ENCODE measurements at places on chromosomes 6 and 20.

- no peak for DNase-seq
Observed at GRCh38 chr6:157806131-157806855, 16.8 kb upstream of the SNX9 start.

- DNase-seq, result no peak
Observed at GRCh38 chr6:91565207-91565606, 978.3 kb upstream of the MAP3K7 start.

- DNase-seq, result no peak
Observed at GRCh38 chr6:36725581-36725980, 28.0 kb downstream of the RAB44 start.

GRCh38 chr6:29947077-29947980 is 5.0 kb downstream of the HLA-A start:
- no peak for DNase-seq

DNA sequence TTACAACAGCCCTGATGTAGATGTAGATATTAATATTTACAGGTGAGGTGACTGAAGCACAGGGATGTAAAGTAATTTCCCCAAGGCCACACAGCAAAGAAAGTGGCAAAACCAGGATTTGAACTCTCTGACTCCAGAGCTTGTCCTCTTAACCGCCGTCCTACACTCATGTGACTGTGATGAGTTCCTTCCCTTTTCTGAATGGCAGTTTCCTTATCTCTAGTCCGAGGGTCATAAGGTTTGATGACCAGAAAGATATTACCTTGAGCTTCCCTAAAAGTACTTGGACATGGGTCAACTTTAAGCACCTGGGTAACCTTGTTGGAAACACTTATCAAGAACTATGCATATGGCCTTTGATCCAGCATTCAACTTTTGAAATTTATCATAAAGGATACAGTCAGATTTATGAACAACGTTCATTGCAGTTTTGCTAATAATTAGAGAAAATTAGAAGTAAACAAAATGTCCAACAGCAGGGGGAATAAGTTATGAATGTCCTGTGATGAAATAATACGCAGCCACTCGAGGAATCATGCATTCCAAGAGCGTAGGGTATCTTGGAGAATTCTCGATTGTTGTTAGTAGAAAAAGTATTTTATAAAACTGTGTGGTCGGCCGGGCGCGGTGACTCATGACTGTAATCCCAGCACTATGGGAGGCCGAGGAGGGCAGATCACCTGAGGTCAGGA is 2.3 kb upstream of the TLDC2 start:
- no peak for DNase-seq

DNA sequence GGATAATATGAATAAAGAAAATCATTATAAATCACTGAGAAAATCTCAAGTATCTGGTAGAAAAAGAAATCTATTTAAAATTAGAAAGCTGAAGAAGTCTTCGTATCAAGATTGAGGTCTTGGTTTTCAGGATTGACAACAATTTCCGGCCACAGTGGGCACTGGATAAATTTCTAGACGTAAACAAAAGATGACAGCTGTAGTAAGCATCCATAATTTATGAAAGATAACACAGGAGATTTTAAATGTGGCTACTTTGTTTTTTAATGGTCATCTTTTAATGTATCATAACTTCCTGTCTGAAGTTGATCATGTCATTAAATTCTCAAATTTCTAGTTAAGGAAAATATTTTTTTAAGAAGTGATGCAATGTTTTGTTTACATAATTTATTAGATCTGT is 444.2 kb downstream of the HTR1B start:
- no peak for DNase-seq

GRCh38 chr6:16907991-16908390 is 146.7 kb upstream of the ATXN1 start:
- DNase-seq, result no peak

DNA sequence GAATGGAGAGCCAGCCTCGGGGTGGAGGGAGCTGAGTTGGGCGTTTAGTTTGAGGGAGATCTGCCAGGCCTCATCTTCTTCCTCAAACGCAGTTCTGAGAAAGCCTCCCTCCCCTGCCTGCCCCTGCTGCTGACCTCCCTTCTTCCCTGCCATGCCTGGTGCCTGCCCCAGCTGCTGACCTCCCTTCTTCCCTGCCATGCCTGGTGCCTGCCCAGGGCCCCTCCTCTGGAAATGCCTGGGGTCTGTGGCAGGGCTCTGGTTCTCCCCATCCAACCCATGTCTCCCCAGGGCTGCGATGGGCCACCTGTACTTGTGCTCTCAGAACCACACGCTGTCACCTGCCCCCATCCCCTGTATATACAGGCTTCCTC is 114.6 kb downstream of the VEGFA start:
- DNase-seq, result no peak

- no peak for DNase-seq
Observed at GRCh38 chr6:166285233-166285632, 23.0 kb downstream of the PRR18 start.

All from stimulated activated CD4-positive, alpha-beta T cell treated with anti-CD3 and anti-CD28 coated beads, Interleukin-15, amount 100 ng/mL, for 1 hour (primary cell).